ENCODE measurements at places on chromosomes 2 and 18.

DNA sequence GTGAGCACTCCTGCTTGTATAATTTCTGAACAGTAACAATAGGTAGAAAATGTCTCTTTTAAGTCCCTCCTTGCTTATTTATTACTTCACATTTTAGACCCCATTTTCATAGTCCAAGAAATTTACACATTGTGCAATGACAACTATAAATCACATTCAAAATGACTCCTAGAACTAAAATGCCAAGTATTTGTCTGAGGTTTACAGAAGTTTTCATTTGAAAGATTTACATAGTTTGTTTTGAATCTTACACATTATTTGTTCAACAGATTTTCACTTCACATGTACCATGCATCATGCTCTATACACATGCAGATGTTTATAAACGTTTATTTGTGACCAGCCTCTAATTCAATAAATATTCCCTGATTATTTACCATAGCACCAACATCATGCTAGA lies 15.7 kb upstream of the TRIB2 start:
- DNase-seq = no peak

DNA sequence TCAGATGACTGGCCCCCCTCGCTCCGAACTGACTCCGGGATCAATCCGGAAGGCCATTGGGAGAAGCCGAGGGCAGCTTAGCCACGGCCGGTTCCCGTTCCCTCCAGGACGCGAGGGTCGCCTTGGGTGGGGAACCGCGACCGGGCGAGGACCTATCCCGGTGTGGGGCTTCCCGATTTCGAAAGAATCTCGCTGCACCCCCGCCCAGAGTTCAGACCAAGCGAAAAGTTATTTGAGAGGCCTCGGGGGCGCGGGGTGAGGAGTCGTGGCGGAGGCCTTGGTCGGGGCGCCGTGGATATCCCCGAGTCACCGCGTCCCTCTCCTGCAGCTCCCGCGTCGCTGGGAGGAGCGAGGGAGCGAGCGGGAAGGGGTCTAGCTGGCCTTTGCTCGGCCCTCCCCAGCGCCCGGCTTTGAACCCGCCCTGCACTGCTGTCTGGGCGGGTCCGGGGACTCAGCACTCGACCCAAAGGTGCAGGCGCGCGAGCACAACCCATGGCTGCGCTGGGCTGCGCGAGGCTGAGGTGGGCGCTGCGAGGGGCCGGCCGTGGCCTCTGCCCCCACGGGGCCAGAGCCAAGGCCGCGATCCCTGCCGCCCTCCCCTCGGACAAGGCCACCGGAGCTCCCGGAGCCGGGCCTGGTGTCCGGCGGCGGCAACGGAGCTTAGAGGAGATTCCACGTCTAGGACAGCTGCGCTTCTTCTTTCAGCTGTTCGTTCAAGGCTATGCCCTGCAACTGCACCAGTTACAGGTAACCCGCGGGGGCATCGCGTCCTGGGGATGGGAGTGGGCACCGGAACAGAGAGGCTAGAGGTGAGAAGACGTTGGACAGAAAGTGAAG lies at the start of gene CYP27A1:
Gene CYP27A1 (plus strand): TSS at position 457 of the 837 bp plus-strand sequence. CDS start 36 bp downstream, at position 493.
- DNase-seq = no peak

- DNase-seq = no peak
Measured at GRCh38 chr2:72222829-72223564, 75.3 kb upstream of the CYP26B1 start.

- no peak for DNase-seq
Measured at GRCh38 chr2:205020673-205021072, 475.4 kb downstream of the PARD3B start.

DNA sequence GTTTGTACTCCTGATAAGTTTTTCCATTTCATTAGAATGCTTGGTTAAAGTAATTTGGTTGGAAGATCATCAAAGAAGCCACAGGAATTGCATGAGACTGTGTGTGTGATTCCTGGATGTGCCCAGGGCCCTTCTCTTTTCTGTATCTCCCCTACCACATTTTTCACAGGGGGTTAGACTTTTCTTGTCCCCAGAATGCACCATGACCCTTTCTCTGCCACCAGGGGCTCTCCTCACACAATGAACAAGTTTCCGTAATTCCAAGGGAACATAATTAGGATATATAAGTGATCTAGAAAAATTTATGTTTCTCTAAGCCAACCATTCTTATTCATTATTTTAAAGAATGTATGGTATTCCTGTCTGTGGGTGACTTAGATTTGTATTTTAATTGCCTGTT lies 291.8 kb downstream of the NEDD4L start:
- DNase-seq = no peak

GRCh38 chr2:201854841-201855240 lies 48.5 kb downstream of the CDK15 start:
- no peak for DNase-seq

GRCh38 chr2:167331636-167332232 lies 443.5 kb downstream of the XIRP2 start:
- no peak for DNase-seq

GRCh38 chr2:214376618-214377285 lies 34.1 kb upstream of the VWC2L start:
- DNase-seq = no peak

DNA sequence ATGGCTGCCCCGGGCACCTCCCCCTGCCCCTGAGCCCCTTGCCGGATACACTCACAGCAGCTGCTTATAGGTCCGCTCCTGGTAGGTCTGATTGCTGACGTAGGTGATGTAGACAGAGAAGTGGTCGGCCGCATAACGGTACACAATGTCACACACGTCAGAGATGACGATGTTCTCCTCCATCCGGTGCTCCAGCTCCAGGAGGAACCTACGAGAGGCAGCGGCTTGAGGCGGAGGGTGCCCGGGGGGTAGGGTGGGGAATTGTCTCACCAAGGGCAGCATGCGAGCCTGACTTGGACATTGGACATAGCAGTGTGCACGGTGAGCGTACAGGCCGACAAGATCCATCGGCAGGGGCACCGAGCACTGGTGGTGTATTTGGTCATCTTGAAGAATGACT lies 22.8 kb downstream of the SNORC start:
- no peak for DNase-seq

DNA sequence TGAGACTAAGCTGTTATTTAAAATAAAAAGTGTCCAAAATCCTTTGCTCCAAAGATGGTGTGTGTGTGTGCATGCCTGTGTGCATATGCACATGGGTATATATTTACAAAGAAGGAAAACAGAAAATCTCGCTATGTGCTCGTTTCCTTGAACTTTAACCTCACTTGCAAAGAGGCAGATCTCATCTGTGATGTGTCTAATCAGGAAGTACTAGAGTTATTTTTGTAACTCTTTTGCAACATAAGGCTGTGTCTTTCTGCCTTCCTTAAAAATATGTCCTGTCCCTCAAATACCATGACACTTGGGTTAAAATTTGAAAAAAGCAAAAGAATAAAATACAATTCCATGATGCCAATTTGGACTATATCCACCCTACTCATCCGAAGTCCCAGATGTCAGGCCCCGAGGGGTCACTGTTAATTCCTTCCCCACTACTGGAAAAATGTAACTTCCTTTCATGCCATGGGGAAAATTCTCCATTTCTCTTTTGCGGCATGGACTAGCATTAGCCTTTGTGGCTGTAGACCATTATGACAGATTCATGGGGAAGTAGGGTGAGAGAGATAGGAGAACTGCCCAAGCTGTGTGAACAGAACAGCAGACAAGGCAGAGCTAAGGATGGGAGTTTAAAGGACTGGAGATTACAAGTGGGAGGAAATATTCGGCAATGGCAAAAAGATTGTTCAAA lies 191.3 kb downstream of the MYO1B start:
- DNase-seq = no peak

GRCh38 chr2:119647440-119648169 lies 31.4 kb upstream of the TMEM177 start:
- no peak for DNase-seq

DNA sequence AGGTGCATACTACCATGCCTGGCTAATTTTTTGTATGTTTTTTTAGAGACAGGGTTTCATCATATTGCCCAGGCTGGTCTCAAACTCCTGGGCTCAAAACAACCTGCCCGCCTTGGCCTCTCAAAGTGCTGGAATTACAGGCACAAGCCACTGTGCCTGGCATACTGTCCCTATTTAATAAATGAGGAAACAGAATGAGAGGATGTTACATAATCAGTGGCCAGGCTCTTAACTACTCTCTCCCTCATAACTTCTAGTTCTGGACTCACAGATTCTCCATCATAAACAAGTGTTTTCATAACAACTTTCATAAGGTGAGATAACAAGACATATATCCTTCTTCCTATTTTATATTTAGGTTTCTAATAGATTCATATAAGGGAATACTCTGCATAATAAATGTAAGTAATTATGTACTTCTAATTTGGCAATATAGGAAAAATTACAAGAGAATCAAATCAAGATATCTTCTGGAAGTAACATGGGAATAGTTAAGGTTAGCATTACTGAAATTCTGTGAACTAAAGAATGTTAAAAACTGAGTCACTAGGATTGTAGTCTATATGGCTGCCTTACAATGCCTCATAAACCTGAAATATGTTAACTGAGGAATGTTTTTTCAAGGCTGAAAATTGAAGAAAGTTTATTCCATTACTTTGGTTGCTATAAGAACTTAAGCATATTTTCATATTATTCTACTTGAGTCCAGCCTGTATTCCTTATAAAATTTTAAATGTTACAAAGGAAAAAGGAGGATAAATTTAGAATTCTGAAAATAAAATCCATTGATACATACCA lies 71.3 kb downstream of the SLC25A12 start:
- DNase-seq = no peak

DNA sequence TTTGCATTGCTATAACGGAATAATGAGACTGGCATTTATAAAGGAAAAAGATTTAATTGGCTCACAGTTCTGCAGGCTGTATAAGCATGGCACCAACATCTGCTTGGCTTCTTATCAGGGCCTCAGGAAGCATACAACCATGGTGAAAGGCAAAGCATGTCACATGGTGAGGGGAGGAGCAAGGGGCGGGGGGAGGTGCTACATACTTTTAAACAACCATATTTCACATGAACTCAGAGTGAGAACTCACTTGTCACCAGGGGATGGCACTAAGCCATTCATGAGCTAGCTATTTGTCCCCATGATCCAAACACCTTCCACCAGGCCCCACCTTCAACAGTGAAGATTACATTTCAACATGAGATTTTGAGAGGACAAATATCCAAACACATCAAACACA lies 188.7 kb downstream of the MBD5 start:
- DNase-seq = no peak

DNA sequence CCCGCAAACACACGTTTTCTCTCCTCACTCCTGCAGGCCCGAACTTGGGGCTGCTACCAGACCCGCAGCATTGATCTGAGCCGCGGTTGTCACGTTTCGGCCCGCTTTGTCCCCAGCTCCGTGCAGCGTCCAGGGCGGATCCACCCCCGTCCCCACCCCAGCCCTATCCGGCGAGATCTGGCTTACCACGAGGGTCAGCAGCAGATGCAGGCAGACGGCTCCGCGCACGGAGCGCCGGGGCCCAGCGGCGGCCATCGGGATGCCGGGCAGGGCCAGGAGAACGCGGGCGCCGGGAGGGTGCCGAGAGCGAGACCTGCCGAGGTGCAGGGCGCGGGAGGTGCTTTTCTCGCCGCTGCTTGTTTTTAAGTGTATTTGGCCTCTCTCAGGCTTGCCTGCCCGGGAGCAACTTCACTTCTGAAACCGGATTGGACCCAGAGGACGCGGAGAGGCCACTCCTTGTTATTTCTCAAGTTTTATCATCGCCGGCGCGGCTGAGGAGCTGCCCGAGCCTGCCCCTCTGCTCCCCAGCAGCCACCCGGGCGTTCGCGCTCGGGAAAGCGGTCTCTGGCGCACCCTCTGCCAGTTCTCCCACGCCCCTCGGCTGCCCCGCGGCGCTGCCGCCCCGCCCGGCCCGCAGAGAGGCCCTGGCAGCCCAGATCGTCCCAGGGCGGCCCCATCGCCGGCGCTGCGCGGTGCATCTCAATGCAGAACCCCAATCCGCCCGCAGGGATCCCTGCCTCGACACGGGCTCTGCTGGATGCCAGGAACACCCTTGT lies at the start of gene DSC3:
Gene DSC3 (minus strand): TSS at position 337 of the 776 bp plus-strand sequence. CDS start 82 bp downstream, at position 255.
- DNase-seq = no peak

DNA sequence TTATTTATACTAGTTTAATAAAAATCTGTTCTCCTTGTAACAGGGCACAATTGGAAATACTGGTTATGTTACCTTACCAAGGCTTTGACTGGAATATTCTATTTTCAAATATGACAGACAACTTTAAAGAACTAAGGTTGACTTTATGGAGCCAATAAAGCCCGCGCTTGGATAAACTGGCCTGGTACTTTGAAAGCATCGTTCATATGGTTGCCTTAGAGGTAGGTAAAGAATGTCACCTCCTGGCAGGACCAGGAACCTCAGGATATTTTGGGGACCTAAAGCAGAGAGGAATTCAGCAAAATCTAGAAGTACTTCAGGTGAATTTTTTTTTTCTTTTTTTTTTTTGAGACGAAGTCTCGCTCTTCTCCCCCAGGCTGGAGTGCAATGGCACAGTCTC lies 71.2 kb upstream of the CREB1 start:
- no peak for DNase-seq

DNA sequence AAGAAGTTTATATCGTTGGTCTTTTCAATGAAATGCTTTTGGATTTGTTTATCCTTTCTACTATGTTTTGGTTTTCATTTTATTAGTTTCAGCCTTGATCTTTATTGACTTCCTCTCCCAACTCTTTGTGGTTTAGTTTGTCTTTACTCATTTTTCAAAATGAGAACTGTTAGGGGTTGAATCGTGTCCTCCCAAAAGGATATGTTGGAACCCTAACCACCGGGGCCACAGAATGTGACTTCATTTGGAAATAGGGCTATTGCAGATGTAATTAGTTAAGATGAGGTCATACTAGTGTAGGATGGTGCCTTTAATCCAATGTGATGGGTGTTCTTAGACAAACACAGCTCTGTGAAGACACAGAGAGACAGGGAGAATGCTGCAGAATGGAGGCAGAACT lies 60.4 kb upstream of the IL1R2 start:
- DNase-seq = peak; percentile 8

GRCh38 chr2:220736778-220737177 lies 835.3 kb downstream of the EPHA4 start:
- DNase-seq = no peak

GRCh38 chr2:57880967-57881366 lies 165.6 kb upstream of the VRK2 start:
- no peak for DNase-seq

DNA sequence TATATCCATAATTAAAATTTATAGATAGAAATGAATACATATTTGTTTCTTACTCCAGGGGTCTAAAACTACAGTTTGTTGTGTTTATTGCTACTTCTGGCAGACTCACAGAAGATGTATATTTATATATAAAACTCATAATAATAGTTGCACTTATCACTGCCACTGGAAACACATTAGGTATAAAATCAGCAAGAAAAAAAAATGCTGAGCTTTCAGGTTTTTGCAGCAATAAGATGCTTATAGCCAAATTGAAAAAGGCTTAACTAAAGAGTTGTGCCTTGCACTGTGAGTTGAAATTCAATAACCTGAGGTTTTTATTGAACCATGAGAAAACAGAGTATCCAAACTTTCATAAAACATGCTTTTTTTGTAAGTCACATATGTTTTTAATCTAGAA lies 623.9 kb upstream of the CRIM1 start:
- DNase-seq = no peak

GRCh38 chr2:180010701-180011100 lies 3.6 kb upstream of the CWC22 start:
- DNase-seq = no peak

DNA sequence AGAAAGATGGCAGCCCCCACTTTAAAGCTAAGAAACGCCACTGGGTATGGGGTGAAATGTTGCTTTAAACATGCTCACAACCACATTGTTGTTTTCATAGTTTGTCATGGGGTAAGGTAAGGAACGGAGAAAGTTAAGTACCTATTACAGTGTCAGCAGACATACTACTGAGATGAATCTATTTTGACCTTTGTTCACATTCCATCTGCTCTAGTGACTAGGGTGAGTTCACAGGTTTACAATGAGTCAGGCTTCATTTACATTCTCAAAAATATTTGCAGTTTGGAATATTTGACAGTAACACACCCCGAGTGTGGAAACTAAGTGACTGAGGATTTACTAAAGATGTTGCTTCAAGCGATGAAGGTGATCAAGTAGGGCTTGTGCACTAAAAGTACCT lies 428.7 kb upstream of the ACVR2A start:
- DNase-seq = no peak
